ENCODE measurements at places on chromosomes 12 and 14.

GRCh38 chr12:124753228-124753591 is 110.5 kb downstream of the SCARB1 start:
- DNase-seq: no peak

DNA sequence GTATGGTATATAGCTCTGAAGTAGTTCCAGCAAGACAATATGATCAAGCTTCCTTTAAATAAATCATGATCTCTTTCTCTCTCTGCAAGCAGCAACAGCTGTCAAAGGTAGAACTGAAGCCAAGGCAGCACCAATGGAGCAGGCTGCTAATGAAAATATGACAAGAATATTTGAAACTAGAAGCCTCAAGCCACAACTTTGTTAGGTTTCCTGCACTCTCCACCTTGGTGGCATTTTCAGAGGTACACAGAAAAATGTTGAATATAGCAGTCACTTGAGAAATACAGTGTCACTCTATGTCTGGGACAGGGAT is 43.8 kb upstream of the PSMA6 start:
- DNase-seq: no peak

GRCh38 chr14:77864085-77864484 is 64.2 kb downstream of the ADCK1 start:
- DNase-seq: no peak

- no peak for DNase-seq
Observed at GRCh38 chr14:89037065-89037464, 212.6 kb downstream of the TTC8 start.

DNA sequence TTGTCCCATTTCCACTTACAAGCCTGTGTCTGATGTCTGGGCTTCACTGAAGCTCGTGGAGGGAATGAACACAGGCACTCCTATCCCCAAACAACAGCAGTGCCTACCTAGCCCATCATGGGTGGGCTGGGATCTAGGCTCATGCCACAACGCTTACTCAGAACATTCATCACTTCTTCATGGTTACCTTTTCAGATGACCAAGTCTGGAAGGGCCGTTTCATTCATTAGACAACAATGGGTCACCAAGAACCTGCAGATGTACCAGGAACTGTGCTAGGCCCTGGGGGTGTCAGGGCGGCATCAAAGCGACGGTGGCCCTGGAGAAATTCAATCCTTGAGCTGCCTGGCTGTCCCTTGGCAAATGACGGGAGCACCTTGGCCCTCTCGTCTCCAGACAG is 64.9 kb upstream of the FZD10 start:
- no peak for DNase-seq

DNA sequence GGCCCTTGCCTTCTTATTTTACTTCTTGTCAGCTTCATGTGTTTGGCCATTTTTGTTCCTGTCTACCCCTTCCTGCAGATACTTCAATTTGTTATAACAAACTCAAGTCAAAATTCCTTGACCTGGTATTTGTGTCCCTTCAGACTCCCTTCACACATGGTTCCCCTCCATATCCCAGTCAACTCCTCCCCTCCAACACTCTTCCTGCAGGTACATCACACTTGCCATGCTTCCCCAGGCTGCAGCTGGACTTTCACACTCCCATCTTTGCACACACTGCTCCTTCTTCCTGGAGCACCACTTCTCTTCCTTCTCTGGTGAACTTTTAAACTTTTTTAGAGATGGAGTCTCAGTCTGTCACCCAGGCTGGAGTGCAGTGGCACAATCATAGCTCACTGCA is 18.9 kb upstream of the FIGNL2 start:
- DNase-seq: no peak

GRCh38 chr14:51733147-51733546 is 81.4 kb downstream of the FRMD6 start:
- no peak for DNase-seq

GRCh38 chr12:53999559-54000115 is 324 bp upstream of the HOXC9 start:
- DNase-seq: no peak

GRCh38 chr14:66361013-66361412 is 125.2 kb upstream of the CCDC196 start:
- no peak for DNase-seq

GRCh38 chr14:72665259-72665658 is 228.6 kb downstream of the DPF3 start:
- DNase-seq: no peak

DNA sequence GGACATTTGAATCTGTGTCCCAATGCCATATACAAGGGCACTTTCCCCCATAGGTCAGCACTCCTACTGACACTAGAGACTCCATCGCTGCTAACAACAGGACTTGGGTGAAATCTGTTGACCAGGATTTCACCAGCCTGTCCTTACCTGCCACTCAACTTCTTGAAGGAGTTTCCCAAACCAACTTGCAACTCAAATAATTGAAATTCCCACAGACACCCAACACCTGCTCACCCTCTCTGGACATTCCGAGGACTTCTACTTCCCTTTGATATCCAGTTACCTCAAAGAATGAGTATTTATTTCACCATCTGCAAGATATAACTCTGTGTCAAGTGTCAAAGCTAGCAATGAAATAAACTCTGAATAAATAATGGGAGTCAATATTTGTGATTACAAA is 44.6 kb downstream of the LLPH start:
- no peak for DNase-seq

- DNase-seq: no peak
Observed at GRCh38 chr14:31977001-31977556, 100.0 kb upstream of the ARHGAP5 start.

- no peak for DNase-seq
Observed at GRCh38 chr14:76525106-76525821, 149.3 kb downstream of the ESRRB start.

DNA sequence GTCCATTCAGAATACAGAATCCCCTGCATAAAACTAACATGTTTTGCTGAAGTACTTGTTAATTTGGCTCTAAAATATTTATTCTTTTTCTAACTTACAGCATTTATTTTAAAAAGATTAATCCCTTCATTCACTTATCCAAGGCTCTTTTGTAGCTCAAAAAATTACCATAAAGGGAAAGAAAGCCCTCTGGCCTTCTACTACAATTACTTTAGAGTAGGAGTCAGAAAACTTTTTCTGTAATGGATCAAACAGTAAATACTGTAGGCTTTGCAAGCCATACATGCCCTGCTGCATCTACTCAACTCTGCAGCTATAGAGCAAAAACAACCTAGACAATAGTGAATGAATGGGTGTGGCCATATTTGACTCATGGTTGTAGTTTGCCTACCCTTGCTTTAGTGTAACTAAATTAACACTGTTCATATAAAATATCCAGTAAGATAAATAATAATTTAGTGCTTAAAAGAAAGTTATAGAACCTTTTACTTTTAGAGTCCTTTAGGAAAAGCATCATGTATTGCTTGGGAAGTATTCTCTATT is 74.2 kb upstream of the ZFP36L1 start:
- no peak for DNase-seq

GRCh38 chr14:29799464-29800095 is 128.1 kb downstream of the PRKD1 start:
- DNase-seq: no peak

DNA sequence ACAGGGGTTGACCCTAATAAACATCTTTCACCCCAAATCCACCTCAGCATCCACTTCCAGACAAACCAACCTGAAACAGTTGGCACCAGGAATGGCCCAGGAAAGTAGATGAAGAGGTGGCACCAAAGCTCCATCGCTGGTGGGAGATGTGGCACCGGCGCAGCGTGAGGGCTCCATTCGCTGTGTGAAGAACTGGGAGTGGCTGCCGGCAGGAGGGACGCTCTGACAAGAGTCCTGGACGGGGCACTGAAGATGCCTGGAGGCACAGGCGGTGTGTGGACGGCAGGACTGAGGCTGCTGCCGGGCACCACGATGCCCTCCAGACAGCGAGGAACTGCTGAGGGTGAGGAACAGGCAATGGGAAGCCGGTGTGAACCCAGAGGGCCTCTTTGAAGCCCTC is 29.3 kb downstream of the DIO3 start:
- no peak for DNase-seq

- DNase-seq: no peak
Observed at GRCh38 chr14:99687284-99688209, 3.4 kb downstream of the CYP46A1 start.

DNA sequence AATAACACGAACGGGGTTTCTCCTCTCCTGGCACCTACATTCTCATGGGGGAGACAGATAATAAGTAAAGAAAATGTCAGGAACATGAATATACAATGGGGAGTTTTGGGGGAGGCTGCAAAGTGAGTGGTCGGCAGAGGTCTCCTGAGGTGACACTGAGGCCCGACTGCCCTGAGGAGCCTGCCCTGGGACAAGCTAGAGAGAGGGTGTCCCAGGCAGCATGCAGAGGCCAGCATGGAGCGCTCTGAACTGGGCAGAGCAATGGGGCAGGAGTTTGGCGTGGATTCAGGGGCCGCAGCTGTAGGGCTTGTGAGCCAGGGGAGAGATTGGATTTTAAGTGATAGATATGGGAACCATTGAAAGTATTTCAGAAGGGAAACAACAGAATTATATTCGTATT is 320.5 kb downstream of the CACNA1C start:
- no peak for DNase-seq

DNA sequence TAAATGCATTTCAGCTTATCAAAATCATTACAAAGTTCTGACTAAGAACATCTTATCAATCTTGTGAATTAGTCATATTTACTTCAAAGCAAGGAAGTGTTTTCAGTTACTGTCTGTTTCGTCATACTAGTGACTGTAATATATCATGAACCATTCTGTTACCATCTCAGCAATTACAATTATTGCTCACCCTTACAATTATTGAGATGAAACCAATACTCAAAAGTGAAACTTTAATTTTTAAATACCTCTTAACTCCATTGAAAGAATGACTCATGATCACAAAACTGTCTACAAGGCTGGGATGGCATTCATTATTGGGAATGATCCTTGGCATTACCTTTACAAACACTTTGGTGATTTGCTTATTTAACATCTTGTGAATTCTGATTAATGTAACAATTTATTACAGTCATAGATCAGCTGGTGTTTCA is 90.3 kb downstream of the RPS6KA5 start:
- no peak for DNase-seq

DNA sequence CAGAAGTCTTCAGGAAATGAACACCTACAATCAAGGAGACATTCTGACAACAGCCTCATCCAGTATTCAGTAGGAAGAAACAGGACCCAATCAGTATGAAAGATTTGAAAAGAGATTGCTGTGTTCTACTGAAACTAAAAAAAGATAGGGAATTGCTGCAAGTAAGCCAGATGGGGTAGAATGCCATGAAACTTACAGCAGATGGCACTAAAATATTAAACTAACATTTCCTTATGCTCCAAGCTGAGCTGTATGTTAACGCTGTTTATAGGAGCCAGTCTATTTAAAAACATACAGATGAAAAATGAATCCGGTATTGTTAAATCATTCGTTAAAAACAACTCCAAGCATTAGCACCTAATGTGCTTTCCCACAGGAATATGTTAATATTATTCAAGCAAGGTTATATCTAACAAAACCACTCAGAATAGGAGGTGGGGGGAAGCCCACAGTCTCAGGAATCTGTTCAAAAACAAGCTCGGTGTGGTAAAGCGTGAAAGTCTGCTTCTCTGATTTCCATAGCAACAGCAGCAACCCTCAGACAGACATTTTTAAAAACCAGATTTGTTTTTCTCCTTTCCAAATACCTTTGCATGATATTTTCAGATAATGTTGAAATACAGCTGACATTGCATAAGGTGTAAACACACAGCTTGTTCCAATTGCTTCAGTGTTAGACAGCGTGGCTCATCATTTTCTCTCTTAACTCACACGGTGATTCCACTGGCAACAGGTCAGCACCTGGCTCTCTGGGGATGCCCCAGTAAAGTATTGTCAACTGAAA is 131.4 kb upstream of the CCDC175 start:
- no peak for DNase-seq

GRCh38 chr12:98998697-98999299 is 353.7 kb downstream of the APAF1 start:
- peak; percentile 20 for DNase-seq

- no peak for DNase-seq
Observed at GRCh38 chr14:90510159-90510558, 113.3 kb downstream of the CALM1 start.

DNA sequence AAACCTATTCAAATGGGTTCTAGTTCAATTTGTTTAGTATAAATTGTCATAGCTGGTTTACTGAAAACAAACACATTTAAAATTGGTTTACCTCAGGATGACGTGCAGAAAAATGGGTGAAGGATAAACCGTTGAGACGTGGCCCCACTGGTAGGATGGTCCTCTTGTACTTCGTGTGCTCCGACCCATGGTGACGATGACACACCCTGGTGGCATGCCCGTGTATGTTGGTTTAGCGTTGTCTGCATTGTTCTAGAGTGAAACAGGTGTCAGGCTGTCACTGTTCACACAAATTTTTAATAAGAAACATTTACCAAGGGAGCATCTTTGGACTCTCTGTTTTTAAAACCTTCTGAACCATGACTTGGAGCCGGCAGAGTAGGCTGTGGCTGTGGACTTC is 8.3 kb downstream of the CALM1 start:
- no peak for DNase-seq

DNA sequence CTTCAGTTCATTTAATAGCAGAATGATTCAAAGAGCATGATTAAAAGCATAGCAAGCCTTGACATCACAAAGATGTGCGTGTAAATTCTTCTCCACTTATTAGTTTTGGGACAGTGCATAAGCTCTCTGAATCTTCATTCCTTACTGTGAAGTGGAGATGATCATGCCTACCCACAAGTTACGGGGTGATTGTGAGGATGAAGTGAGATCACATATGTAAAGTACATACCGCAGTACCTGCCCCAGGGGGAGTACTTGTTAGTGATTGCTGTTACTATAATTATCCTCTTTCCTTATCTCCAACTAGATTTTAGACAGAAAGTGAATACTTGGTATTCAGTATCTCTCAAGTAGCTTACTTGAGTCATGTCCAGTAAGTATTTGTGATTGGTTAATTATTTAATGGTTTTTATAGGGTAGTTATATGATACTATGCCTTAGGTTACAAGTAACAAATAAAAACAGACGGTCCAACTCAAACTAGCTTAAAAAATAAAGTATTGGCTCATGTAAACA is 6.0 kb downstream of the RAD9B start:
- no peak for DNase-seq

GRCh38 chr14:60003991-60004390 is 84.0 kb downstream of the LRRC9 start:
- DNase-seq: no peak

DNA sequence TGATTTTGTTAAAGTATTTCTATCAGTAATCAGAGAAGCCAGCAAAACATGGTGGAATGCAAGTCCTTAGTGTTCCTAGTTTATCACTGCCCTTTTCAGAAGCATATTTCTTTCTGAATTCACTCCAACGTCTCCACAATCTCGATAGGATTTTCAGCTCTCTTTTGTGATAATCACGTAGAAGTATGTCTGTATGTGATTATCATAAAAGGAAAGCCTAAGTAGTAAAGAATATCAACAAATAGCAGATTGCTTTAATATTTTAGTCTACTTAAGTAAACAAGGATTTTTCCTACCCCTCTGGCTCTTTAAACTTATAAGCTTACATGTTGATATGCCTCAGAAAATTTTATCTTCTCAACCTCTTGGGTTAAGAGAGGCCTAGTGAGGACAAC is 147.4 kb upstream of the NUDT4 start:
- DNase-seq: no peak
